ENCODE measurements at places on chromosomes 13 and 19. TPM values are rescaled to one million over a fixed set of nuclear protein-coding genes. Genes with fewer than 3 reads are reported as not detected.

The SHC2 gene
- total RNA-seq: 19.4 TPM

DNA sequence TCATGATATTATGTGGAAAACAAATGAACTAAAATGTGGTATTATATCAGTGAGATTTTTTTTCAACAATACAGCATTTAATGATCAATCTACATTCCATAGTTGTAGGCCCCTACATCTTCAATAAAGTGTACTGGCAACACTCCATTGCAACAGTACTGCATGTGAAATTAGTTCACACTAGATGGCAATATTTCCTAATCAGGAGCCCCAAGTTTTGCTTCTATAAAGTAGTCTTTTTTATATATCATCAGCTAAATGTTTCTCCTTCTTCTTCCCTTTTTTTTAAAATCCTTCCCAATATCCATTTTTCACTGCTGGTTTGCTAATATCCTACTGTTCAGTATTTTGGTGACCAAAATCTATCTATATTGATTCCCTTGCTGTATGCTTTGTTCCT, 528.3 kb upstream of the ATXN8OS start:
- DNase-seq: no peak

The CDK8 gene
- 10.5 TPM for total RNA-seq

DNA sequence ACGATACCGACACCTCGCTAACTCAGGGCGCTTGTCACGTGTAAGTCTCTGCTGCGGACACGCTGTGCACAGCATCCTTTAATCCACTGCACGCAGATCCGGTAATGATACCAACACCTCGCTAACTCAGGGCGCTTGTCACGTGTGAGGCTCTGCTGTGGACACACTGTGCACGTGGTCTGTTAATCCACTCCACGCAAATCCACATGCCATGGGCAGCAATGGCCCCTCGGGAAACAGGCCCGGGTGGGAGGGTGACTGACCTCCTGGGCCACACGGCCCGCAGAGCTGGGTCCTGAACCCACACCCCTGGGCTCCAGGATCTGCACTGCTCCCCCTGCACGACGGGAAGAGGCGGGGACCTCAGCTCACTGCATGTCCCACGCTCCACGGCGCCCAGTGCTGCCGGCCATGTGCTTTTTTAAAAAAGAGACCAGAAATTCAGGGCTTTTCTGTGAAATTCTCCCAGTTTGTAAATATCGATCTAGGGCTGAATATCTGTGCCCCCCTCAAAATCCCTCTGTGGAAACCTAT, 16.1 kb downstream of the SHC2 start:
- DNase-seq: no peak

- peak; percentile 50 for DNase-seq
These were observed 606 bp downstream of the ERCC5 start for GRCh38 chr13:102846261-102847015.

GRCh38 chr13:52195401-52195837, 36.0 kb upstream of the NEK3 start:
- DNase-seq: peak; percentile 91

The ANKLE1 gene
- total RNA-seq: 0.47 TPM

The ACP4 gene
- total RNA-seq: not detected

- no peak for DNase-seq
These were observed 17.5 kb downstream of the PCDH8 start for GRCh38 chr13:52830946-52831345.

The LRRC63 gene
- 0.15 TPM for total RNA-seq

The PCDH17 gene
- total RNA-seq: 3.1 TPM

- DNase-seq: no peak
These were observed 45.4 kb upstream of the CALM3 start for GRCh38 chr19:46555628-46556280.

The TPT1 gene
- total RNA-seq: 3,935 TPM

The P2RY11 gene
- total RNA-seq: 13.2 TPM

GRCh38 chr19:9329999-9330398, 6.0 kb downstream of the ZNF559 start:
- DNase-seq: no peak

The LILRB4 gene
- 5.7 TPM for total RNA-seq

GRCh38 chr13:50123515-50123861, 108.2 kb downstream of the KCNRG start:
- no peak for DNase-seq

The PODNL1 gene
- total RNA-seq: 1.1 TPM

GRCh38 chr19:48497728-48498594, 13.7 kb downstream of the LMTK3 start:
- DNase-seq: no peak

The SMARCA4 gene
- total RNA-seq: 43.5 TPM

- DNase-seq: no peak
These were observed 1.5 kb downstream of the NFIC start for GRCh38 chr19:3367628-3368440.

The CFAP97D2 gene
- total RNA-seq: not detected

The KASH5 gene
- total RNA-seq: not detected

The ZNF135 gene
- 2.5 TPM for total RNA-seq

DNA sequence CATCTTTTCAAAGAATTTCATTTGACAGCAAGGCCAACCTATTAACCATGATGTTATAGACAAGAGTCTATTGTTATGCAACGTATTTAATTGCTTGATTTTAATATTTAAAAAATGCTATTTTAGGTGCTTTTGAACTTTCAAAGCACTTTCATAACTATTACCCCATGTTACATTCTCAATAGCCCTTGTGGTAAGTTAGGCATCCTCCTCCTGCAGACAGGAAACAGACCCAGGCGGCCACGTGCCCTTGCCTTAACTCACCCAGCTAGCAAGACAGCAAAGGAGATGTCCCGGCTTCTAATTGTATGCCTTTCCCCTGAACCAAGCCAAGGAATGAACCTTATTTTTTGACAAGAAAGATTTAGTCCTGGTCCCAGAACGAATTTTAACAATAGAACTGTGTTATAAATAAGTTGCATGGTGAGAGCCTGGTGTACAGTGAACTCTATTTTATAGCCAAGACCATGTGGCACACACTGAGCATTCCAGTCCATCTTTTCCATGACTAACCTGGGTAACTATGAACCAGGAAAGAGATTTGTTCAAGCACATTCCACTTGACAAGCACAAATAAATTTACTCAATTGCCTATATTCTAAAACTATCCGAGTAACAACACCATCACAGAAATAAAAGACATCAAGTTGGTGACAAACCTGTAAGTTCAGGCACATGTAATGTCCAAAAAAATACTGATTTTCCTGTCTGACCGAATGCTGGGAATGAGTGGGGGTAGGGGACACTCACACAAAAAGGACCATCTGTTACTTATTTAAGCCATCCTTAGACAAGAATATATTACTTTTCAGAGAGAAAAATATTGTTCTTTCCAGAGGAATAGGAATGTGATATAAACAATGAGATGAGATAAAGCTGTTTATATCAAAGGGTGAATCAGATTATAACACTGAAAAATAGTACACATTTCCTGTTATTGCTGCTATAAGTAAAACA, 163.0 kb downstream of the EFNB2 start:
- no peak for DNase-seq

The SYT3 gene
- total RNA-seq: 0.24 TPM

The TTC9B gene
- not detected for total RNA-seq

The NOVA2 gene
- 4.2 TPM for total RNA-seq

DNA sequence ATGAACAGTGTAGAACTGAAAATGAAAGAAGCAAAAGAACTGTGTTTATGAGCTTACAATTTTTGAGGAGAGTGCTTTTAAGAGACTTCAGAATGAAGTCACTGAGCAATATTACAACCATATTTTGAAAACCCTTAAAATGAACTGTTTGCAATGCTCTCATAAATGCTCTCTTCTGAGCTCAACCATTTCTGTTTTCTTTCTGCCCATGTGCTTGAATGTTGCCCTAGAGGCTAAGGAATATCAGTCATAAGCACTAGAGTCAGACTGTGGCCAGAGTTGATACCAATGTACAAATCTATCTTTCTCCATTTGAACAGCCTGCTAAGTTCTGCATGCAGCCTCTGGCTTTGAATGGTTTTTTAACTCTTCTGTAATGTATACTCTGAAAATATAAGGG, 1092.8 kb downstream of the PCDH9 start:
- no peak for DNase-seq
